ENCODE measurements at places on chromosomes 3 and 15.
A peak's percentile ranks its signal among the peaks of the same experiment; 100 is the strongest.

- DNase-seq = no peak
Observed at GRCh38 chr3:72724070-72724469, 124.2 kb downstream of the SHQ1 start.

- no peak for DNase-seq
Observed at GRCh38 chr3:110851736-110852135, 219.9 kb upstream of the NECTIN3 start.

DNA sequence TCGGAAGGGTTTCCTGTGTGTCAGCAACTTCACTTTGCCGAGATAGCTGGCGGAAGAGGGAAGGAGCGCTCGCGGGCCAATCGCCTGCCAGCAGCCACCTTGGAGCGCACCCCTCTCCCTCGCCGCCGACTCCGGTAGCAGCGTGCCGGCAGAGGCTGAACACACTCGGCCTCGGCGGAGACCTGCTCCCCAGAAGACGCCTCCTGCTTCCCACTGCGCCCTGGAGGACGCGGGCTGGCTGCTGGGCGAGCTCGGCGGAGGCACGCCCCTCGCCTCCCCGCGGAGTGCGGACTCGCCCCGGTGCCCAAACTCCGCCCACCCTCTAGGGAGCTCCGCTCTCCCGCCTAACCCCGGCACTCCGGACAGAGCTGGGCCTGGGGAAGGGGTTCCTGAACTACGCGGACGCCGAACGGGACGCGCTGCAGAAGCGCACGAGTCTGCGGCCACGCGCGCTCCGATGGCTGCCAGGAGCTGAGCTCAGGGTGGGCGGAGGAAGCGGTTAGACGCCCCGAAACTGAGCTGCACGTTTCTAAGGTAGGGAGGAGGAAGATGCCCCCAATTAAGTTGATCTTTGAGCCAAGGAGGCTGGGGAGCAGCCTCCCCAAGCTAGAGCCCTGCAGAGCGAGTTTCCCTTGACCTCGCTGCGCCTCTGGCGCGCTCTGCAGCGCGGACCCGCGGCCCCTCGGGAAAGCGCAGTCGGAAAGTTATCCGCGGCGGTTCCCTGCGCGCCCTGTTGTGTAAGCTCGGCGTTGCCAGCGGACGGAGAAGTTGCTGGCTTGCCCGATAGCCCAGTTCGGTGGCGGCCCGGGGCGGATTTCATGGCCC is at the start of gene P2RY1:
Gene P2RY1 (plus strand): TSS at position 356 of the 825 bp plus-strand sequence. CDS start 652 bp downstream, outside the sequence.
- peak; percentile 72 for DNase-seq

GRCh38 chr15:88393719-88394519 is 73.3 kb downstream of the MRPL46 start:
- no peak for DNase-seq

- DNase-seq = no peak
Observed at GRCh38 chr15:81813215-81813614, 232.6 kb downstream of the MEX3B start.

- no peak for DNase-seq
Observed at GRCh38 chr3:175015056-175015635, 156.0 kb downstream of the NAALADL2 start.

GRCh38 chr3:124965413-124965812 is 30.9 kb upstream of the MUC13 start:
- no peak for DNase-seq

GRCh38 chr3:160125258-160125657 is 100.0 kb upstream of the C3orf80 start:
- DNase-seq = no peak

GRCh38 chr15:77631745-77632533 is 773 bp downstream of the LINGO1 start:
- peak; percentile 52 for DNase-seq

DNA sequence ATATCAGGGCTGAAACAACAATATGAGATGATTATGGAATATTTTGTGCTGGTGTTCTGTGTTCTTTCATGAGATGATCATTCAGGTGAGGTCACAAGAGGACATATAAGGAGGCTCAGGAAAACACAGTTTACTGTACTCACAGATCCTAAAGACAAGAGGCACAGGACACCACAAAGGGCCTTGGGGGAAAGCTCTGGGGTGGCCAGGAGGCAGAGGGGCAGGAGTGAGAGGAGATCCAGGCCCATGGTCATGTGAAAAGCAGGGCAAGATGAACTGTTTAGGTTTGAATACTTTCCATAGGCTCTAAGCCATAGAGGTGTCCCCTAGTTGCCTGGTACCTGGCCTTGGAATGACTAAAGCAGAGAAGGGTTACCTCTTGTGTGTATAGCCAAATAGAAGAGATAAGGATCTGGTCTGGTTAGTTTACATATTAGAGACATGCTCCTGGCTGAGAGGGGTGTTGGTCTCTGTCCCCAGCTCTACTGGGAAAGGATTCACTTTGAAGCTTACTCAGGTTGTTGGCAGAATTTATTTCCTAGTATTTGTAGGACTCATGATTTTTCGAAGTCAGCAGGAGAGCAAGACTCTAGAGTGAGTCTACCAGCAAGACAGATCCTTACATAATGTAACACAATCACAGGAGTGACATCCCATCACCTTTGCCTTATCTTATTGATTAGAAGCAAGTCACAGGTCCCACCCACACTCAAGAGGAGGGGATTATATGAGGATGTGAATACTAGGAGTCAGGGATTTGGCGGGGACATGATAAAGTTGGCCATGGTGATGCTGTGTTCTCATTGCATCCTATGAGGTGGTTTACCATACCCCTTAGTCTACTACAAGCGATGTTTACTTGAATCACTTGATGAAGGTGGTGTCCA is 11.3 kb upstream of the TM4SF1 start:
- no peak for DNase-seq

- no peak for DNase-seq
Observed at GRCh38 chr3:72413228-72413627, 435.0 kb downstream of the SHQ1 start.

DNA sequence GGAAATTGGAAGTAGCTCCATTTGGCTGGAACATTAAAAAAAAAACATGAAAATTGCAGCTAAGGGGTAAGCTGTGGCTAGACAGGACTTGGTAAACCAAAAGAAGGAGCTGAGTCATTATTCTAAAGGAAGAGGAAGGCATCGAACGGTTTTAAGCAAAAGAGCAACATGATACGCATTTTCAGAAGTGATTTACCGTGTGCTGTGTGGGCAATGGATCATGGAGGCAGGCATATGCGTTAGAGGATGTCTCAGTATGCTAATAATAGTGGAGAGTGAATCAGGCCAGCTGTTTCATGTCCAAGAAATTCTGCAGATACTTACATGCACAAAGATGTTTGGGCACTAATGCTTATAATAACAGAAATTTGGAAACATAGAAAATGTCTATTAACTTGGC is 409.1 kb upstream of the ATP11B start:
- DNase-seq = no peak

DNA sequence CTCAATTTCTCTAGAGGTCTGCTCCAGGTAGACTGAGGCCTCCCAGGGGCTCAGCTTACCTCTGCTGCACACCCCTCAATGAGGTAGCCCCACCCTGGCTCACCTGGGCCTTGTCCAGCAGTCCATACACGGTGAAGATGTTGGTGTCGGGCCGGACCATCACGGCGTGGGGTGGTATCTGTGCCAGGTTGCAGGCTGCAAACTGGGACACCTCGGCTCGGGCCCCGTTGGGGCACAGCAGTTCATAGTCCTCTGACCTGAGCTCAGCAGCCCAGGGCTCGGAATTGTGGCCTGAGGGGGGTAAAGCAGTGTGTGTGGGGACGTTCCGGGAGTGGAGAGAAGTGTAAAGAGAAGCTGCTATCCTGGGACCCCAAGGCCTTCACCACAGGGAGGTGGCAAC is 23.2 kb downstream of the MELTF start:
- DNase-seq = no peak

DNA sequence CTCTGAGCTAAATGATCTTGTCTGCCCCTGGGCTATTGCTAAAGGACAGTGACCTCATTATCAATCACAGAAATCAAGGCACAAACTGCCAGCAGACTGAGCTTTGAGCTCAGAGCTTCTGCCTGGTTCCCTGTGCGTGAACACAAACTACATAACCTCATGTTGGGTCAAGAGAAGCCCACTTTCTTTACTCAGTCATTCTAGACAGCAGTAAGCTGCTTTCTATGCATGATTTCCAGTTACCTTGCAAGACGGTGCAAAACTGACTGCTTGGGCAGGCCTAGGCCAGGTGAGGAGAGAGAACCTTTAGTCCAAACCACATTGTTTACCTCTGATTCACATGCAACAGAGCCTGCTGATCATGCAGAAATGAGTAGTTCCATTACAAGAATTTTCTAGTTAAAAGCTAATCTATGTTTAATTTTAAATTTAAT is 75.1 kb downstream of the ARRDC4 start:
- DNase-seq = no peak

DNA sequence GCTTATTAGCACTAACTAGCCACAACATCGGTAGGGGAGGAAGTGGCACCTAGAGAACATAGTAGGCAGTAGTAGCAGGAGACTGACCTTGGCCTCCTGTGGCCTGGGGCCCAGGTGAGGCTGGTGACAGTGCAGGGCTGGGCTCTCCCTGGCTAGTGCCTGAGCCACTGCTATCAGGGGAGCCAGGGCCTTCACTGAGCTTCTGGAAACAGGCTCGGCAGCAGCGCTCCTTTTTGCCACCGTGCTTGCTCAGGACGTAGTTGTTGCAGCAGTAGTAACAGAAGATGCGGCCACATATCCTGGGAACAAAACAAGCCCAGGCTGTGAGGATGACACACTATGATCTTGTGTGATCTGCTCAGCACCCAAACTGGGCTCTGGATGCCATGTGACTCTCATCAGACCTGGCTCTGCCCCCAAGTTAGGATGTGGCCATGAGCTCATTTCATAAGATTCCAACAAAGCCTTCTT is 15.1 kb downstream of the CXCR6 start:
- DNase-seq = no peak

- DNase-seq = no peak
Observed at GRCh38 chr3:158095814-158096704, 10.2 kb downstream of the SHOX2 start.

DNA sequence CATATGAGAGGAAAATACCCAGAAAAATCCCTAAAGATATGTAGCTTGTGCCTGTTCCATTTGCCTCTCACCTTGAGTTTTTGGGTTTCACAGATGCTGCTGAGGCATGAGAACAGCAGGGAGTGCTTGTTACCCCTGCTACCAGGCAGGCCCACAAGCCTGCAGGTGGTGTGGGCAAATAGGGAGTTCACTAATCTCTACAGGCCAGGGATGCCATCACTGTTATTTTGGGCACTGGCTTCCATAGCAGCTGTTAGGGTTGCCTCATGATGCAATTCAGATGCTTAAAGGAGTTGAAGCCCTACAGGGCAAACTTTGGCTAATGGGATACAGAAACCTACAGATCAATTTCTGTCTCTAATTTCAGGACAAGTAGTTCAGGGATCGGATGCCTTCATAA is 873.5 kb downstream of the OTOL1 start:
- DNase-seq = no peak

GRCh38 chr3:177195242-177195991 is 1.9 kb downstream of the TBL1XR1 start:
- no peak for DNase-seq

DNA sequence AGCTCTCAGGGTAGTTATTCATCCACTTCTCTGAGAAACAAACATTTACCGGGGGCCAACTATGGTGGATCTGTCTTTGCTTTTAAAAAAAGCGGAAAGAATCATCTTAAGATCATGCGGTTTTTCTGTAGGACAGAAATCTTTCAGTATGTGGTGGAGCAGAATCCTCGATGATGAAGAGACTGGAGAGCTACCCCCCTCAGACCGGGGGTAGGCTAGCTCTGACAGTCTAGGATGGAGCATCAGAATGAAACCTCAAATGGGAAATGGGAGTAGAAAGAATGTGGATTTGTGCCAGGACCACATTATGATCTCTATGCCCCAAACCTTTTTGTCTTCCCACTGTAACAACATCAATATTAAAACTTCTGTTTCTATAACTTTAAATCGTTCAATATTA is 30.3 kb downstream of the TPRG1 start:
- no peak for DNase-seq

DNA sequence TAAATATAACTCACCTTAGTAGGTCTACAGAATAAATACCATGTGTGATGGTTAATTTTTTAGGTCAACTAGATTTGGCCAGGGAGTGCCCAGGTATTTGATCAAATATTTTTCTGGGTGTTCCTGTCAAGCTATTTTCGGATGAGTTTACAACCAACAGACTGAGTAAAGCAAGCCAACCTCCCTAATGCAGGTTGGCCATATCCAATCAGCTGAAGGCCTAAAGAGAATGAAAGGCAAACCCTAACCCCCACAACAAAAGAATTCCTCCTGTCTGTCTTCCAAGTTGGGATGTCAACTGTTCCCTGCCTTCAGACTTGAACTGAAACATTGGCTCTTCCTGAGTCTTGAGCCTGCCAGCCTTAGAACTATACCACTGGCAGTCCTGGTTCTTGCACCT is 28.6 kb downstream of the TASOR start:
- DNase-seq = no peak

- DNase-seq = no peak
Observed at GRCh38 chr3:170162630-170163029, 18.9 kb downstream of the PHC3 start.

DNA sequence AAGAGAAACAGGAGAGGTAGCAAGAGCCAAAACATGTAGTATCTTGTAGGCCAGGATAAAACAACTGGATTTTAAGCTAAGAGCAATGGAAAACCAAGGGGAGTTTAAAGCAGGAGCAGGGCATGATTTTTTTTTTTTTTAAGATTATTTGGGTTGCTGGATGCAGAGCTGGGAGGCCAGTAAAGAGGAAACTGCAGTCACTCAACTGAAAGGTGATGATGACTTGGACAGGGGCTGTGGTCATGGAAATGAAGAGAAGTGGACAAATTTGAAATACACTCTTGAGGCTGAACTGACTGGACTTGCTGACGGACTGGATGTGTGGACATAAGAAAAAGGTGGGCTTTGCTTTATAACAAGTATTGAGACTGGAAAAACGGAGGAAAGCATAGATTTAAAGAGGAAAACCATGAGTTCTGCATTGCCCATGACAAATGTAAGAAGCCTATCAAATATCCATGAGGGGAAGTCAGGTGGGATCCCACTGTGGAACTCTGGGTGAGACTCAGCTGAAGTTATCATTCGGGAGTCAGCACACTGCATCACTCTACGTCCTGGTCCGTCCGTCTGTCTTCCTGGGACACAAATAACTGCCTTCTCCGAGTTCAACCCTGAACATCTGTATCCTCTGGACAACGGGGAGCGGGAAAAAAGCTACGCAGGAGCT is 688 bp downstream of the XPC start:
- DNase-seq = no peak

DNA sequence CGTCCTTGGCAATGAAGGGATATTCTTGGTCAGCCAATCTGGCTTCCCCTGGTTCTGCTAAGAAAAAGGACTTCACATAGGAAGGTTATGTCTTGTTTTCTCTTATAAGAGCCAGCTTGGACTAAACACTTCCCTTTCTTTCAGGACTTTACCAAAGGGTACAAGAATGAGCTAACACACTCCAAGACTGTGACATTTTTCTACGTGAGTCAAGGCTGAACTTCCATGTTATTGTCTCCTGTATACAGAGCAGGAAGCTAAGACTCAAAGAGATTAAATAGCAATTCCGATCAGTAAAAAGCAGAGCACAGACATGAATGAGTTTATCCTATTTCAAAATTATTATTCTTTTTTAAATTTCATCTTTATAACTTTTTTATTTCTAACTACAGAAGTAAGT is 63.3 kb upstream of the STT3B start:
- DNase-seq = no peak
